GM13977 (cell line): ENCODE measurements at places on chromosomes 5 and 9.
A peak's percentile ranks its signal among the peaks of the same experiment; 100 is the strongest.

DNA sequence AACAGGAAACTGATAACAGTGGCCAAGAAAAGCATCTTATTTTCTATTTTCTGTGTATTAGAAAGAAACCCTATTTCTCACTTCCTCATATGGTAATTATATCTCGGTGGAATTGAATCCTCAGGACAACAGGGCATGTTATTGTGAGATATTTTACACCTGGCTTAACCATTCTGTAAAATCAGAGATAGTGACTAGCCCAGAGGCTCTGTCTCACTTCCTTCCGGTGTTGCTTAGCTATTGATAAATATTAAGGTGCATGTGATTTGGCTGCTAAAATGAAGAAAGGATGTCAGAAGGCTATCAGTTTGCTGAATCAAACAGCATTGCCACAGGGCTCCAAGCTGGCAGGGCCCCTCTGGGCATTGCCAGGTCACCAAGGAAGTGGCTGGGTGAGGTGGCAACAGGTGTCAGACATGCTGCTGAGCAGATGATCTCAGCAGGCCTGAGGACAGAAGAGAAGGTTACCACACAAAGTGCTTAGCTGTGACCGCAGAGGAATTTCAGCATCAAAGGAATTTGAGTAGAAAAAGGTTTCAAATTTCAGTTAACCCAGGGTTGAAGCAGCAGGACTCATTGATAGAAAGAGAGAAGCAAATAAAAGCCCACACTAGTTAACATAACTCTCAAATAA is 330.7 kb downstream of the PDE4D start:
- DNase-seq = peak; percentile 40

- peak; percentile 78 for DNase-seq
Observed at GRCh38 chr5:76351577-76351976, 51.5 kb upstream of the IQGAP2 start.

DNA sequence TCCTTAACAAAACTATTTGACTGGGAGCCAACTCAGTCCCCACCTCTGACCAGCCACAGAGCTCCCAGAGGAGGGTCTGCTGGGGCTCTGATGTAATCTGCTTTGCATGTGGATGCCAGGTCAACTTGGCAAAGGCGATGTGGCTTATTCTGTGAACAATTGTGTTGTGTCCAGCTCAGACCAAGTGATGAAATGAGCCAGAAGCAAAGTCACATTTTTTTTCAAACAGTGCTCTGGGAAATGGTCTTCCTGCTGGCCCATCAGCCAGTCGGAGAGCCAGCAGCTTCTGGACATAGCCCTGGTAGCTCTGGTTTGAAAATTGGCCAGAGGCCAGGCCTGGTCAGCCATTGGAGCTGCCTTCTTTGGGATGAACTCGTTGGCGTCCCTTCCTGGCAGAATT is 86.5 kb downstream of the ANGPTL2 start:
- no peak for DNase-seq

DNA sequence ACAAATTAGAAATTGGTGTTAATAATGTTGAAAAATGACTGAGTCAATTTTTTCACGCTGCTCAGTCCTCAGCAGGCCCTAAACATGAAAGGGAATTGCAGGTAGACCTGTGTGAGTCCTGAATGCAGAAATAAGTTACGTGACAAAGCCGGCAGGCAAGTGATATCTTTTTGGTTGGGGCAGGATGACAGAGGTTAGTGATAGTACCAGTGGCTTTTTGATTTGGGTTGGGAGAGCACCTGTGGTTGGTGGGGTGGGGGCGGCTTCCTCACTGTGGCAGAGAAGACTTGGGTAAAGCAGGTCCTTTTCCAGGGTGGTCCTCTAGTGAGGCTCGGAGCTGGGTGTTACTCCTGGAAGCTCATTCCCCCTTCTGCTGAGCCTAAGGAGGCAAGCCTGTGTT is 164.7 kb downstream of the TMEM167A start:
- no peak for DNase-seq

- no peak for DNase-seq
Observed at GRCh38 chr5:171969288-171969880, 37.1 kb downstream of the FBXW11 start.

DNA sequence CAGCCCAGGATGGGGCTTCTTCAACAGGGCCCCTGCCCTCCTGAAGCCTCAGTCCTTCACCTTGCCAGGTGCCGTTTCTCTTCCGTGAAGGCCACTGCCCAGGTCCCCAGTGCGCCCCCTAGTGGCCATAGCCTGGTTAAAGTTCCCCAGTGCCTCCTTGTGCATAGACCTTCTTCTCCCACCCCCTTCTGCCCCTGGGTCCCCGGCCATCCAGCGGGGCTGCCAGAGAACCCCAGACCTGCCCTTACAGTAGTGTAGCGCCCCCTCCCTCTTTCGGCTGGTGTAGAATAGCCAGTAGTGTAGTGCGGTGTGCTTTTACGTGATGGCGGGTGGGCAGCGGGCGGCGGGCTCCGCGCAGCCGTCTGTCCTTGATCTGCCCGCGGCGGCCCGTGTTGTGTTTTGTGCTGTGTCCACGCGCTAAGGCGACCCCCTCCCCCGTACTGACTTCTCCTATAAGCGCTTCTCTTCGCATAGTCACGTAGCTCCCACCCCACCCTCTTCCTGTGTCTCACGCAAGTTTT is 23.6 kb downstream of the PCDHGC5 start:
- DNase-seq = peak; percentile 81

DNA sequence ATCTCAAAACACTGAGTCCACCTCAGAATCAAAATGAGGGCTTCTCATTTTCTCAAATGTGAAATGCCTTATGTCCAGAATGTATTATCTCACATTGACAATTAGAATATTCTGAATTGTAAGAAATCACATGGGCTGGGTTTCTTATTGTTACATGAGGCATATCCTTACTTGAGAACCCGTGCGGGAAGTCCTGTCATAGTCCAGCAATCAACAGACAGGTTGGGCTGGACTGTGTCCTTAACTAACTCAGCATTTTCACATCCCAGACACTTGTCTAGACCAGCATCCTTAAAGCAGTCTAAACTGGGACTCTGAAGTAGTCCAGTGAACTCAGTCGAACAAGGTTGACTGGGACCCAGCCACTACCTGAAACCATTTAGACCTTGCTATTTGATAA is 267.6 kb downstream of the CETN3 start:
- DNase-seq = no peak

- no peak for DNase-seq
Observed at GRCh38 chr5:38462976-38463633, 93.3 kb downstream of the LIFR start.

- DNase-seq = peak; percentile 18
Observed at GRCh38 chr5:128538250-128539037, 399 bp upstream of the FBN2 start.

DNA sequence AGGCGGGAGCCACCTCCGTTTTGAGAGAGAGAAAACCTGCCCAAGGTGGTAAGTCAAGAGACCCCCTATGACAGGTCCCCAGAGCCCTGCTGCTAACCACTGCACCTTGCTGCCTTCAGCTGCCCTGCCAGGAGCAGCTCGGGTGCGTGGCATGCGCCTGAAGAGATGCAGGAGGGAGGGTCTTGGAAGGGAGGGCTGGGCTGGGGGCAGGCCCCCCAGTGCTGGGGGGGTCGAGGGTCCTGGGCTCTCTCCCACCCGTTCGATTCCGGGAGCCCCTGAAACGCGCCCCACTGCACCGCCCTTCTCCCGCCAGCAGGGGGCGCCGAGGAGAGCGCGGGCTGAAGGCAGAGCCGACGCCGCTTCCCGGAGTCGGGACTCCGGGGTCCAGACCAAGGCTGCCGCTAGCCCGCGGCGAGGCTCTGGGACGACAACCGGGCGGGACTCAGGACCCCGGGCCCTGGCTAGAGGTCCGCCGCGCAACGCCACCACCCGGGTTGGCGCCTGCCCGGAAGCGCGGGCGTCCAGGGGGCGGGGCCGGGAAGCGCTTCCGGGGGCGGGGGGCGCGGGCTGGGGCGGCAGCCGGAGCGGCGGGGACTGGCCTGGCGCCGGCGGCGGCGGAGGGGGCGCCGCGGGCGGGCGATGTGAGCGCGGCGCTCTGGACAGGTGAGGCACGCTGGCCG is at the start of gene ZBTB34:
Gene ZBTB34, plus strand, starts transcription at position 563 of the 680 bp plus-strand sequence. CDS start 18,761 bp downstream, outside the sequence.
- DNase-seq = peak; percentile 87

DNA sequence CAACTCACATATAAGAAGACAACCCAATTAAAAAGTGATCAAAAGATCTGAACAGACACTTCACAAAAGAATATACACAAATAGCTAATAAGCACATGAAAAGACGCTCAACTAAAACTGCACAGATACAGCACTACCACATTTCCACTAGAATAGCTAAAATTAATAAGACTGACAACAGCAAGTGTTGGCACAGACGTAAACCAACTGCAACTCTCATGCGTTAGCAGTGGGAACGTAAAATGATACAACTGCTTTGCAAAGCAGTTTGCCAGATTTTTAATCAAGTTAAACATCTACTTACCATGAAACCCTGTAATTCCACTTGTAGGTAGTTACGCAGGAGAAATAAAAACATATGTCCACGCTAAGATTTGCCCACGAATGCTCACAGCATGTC is 9.0 kb downstream of the SEMA4D start:
- no peak for DNase-seq

- DNase-seq = no peak
Observed at GRCh38 chr9:73179589-73179988, 27.9 kb downstream of the ANXA1 start.

DNA sequence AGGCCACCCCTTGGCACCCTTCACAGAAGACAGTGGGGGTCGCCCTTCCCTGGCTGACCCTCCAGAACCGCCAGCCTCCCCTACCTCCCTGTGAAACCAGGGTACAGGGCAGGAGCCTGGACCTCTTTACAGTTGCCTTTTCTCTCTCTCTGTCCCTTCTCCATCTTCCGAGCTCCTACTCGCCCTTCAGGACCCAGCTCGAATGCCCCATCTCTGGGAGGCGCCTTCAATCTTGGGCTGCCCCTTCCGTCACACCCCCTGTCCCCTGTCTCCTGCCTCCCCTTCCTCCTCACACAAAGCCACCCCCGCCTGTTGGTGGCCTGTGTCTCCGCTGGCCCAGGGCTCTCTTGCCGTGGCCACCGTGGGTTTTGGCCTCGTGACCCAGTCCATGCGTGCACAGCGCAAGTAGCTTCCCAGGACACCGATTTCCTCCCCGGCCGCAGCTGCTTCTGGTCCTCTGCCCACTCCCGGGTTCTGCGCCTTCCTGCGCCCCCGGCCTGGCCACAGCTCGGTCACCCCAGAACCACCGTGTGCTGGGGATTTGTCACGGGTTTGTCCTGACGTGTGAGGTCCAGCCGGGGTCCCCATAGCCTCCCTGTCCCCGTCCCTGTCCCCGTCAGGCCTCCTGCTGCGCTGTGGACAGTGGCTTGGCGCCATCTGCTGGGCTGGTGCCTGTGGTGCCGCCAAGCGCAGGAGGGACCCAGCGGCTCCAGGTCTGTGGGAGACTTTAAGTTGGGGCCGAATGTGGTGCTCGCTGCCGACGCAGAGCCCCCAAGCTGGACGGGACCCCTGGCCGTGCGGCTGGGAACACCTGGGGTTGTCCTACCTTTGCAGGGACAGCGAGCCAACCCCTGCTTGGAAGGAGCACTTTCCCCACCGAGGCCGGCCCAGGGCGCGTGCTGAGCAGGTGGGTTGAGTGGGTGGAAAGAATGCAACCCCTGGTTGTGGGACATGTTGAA is 4.0 kb upstream of the TMEM250 start:
- peak; percentile 88 for DNase-seq

- no peak for DNase-seq
Observed at GRCh38 chr5:91142819-91143218, 240.3 kb downstream of the ARRDC3 start.

GRCh38 chr5:179804555-179804947 is 2.1 kb downstream of the MGAT4B start:
- DNase-seq = no peak

DNA sequence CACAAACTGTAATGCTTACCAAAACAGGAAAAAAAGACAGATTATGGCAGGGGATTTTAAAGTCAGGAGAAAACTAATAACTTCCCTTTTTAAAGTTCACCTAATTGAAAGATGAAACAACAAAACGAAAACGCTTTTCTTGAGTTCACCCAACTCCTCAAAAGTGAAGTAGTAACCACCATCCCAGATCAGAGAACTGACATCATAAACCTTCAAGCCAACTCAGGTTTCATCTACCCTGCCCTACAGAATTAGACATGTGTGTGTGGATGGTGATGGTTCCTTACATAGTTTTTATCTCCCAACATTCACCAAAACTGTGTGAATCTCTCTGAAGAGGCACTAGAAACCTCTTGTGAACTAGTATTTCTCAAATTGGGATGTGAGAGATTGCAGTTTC is 195.2 kb upstream of the PTGER4 start:
- DNase-seq = peak; percentile 12

GRCh38 chr9:136409557-136410455 is 608 bp downstream of the ENTR1 start:
- DNase-seq = peak; percentile 67

GRCh38 chr5:135743181-135743580 is 91.3 kb upstream of the SLC25A48 start:
- DNase-seq = no peak

DNA sequence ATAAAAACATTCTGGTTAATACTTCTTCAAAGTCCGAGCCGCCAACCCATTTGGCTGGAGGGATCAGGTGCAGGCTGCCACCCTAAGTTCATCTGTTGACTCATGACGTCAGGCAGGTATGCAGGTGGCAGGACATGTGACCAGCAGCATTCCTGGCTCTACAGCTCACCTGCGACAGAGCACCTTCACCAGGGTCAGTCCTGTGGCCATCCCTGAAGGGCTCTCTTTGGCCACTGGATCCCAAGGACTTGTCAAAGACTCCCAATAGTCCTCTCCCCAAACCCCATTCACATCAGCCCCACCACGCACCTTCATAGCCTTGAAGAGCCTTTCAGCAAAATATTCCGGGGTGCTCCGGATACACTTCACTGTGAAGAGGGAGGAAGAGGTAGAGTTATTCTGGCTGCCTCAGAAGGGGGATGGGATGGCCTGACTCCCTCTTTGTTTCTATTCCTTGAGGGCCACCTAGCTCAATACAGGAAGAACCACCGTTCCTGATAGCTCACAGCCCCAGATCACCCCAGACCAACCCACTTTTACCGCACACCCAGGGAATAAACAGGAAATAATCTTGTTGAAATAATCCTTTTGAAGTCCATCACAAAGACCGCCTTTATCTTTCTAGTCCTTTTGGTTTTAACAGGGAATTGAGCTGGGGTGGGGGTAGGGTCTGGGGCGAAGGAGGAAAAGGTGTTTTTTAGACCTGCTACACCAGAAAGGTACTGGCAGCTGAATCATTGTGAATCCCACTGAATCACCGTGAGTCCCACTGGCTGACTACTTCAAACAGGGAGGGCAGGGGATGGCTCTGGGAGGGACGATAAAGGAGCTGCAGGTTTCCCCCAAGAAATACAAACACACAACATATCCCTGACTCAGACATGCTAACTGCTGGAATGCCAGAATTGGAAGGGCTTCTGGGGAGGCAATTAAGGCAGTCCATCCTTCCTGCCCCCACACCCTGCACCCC is 26.4 kb downstream of the ANXA6 start:
- no peak for DNase-seq

DNA sequence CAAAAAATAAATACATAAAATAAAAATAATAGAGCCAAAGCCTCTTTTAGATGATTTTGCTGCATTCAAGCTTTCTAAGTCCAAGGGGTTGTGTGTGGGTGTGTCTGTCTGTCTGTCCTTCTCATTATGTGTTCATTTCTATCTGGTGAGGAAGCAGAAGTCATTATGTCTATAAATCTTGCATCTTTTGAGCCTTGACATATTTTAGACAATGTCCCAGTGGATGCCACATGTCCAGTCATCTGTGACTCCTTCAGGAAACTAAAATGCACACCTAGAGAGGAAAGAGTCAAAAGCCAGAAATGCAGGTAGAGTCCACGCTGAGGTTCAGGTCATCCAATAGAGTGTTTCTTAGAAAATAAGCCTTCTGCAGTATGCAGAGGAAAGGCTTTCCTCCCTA is 80.9 kb downstream of the GALNT10 start:
- no peak for DNase-seq

GRCh38 chr5:151448038-151448985 is 909 bp downstream of the SLC36A1 start:
- DNase-seq = no peak
